ENCODE measurements at places on chromosomes 11 and 22. TPM values are rescaled to one million over a fixed set of nuclear protein-coding genes. Genes with fewer than 3 reads are reported as not detected.

The MUC15 gene
- total RNA-seq = not detected

The C11orf97 gene
- total RNA-seq = not detected

The SMC1B gene
- total RNA-seq = 0.68 TPM

The CRYBB2 gene
- not detected for total RNA-seq

The CRYBB1 gene
- not detected for total RNA-seq

The FGF3 gene
- total RNA-seq = not detected

The TOMT gene
- not detected for total RNA-seq

The GNAZ gene
- total RNA-seq = 0.91 TPM

The MPZL3 gene
- 16.5 TPM for total RNA-seq

The WT1 gene
- not detected for total RNA-seq

The MS4A1 gene
- total RNA-seq = not detected

The NAALAD2 gene
- total RNA-seq = not detected

The TRMT112 gene
- total RNA-seq = 212 TPM

The SCN4B gene
- 0.11 TPM for total RNA-seq

The THYN1 gene
- total RNA-seq = 60.7 TPM
